ENCODE measurements at places on chromosomes 7 and 10.

DNA sequence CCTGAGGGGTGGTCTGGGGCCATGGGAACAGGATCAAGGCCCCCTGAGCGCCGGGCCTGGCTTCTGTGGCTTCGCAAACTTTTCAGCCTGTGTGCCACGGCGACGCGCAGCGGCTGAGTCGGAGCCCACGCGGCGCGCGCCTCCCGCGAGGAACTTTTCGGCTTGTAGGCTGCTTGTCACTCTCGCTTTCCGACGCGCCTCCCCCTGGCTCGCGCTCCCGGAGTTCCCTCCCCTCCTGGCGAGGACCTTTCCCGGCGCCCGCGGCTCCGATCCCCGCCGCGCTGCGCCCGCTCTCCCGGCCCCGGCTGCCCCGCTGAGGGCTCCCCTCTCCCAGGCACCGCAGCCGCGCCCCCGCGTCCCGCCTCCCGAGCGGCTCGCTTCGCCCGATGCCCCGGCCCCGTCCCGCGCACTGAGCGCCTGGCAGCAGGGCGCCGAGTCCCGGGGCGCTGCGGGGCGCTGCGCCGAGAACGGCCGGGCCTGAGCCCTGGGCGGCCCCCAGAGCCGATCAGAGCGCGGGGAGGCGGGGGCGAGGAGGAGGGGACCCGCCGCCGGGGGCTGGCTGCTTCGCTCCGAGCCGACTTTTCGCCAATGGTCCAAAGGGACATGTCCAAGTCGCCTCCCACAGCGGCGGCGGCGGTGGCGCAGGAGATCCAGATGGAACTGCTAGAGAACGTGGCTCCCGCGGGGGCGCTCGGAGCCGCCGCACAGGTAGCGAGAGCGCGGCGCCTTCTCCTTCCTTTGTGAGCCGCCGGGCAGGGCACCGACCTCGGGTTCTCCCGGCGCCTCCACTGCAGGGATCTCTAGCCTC lies at the start of gene CACNB2:
Gene CACNB2 (plus strand): TSS at position 276 of the 808 bp plus-strand sequence.
- DNase-seq: peak; percentile 23

- no peak for DNase-seq
These were observed 7.1 kb upstream of the ARHGAP21 start for GRCh38 chr10:24730811-24731210.

GRCh38 chr7:99372275-99373090 lies 2.0 kb upstream of the ARPC1B start:
- DNase-seq: no peak

GRCh38 chr7:85686401-85687181 lies 499.7 kb upstream of the SEMA3D start:
- DNase-seq: no peak

DNA sequence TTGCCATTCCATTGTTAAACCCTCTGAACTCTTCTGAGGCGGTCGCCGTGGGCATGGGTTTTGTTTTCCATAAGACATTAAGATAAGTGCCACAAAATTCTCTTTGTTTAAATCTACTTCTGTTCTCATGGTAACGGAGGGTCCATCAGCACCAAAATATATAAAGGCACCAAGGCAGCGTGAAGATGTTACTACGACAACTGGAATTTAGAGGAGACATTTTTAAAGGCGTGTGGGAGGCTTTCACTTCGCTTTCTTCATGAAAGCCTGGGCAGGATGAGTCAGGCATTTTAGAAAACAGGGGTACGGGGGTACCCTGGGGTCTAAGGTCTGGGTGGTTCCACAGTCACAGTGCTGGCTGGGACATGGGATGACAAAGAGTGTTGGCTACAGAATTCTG lies 34.0 kb downstream of the SMKR1 start:
- no peak for DNase-seq

- DNase-seq: no peak
These were observed 45.7 kb upstream of the CRTAC1 start for GRCh38 chr10:98076086-98076485.

DNA sequence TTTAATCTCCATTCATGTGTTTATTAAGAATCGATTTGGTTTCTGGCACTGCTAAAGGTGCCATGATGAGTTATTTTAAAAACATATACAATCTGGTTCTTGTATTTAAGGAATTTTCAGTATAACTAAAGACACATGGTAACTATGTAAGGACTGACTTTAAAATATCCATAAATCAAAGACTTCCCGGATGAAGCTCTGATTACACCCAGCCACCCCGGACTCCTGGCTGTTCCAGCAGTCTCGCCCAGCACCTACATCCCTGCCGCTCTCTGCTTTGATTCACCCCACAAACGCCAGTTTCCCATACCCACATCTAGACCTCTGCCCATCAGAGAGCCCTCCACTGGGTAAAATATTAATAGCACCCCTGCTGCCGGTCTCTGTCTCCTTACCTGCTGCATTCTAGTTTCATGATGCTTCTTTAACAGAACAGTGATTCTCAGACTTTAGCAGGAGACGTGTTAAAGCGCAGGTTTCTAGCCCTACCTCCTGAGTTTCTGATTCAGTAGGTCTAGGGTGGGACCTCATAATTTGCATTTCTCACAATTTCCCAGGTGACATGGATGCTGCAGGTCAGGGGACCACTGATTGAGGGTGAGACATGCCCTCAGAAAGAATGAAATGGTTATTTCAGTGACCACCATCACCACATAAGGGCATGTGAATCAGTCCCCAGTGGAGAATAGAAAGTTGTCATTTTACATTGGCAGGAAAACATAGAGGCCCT lies 185.7 kb downstream of the KIAA1217 start:
- DNase-seq: no peak

DNA sequence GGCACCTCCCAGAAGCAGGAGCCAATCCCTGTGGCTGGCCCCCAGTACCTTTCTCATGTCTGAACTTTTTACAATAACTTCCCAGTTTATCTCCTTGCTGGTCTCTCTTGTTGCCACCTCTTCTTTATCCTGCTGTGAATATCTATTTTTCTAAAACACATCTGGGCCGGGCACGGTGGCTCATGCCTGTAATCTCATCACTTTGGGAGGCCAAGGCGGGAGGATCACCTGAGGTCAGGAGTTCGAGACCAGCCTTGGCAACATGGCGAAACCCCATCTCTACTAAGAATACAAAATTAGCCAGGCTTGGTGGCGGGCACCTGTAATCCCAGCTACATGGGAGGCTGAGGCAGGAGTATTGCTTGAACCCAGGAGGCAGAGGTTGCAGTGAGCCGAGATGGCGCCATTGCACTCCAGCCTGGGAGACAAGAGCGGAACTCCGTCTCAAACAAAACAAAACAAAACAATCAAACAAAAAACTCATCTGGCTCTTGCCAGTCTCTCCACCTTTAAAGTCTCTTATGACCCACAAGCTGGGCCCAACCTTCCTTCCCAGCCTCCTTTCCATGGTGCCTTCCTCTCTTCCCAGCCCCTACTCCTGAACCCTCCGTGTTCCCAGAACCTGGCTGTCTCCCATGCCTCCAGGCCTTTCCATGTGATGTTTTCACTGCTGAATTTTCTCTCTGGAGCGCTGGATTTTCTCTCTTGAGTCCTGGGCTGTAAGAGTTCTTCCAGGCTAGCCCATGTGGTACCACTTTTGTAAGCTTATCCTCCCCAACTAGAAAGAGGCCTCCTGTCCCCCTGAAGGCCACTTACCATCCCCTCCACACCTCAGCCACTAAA lies 51.3 kb downstream of the HIP1 start:
- no peak for DNase-seq

DNA sequence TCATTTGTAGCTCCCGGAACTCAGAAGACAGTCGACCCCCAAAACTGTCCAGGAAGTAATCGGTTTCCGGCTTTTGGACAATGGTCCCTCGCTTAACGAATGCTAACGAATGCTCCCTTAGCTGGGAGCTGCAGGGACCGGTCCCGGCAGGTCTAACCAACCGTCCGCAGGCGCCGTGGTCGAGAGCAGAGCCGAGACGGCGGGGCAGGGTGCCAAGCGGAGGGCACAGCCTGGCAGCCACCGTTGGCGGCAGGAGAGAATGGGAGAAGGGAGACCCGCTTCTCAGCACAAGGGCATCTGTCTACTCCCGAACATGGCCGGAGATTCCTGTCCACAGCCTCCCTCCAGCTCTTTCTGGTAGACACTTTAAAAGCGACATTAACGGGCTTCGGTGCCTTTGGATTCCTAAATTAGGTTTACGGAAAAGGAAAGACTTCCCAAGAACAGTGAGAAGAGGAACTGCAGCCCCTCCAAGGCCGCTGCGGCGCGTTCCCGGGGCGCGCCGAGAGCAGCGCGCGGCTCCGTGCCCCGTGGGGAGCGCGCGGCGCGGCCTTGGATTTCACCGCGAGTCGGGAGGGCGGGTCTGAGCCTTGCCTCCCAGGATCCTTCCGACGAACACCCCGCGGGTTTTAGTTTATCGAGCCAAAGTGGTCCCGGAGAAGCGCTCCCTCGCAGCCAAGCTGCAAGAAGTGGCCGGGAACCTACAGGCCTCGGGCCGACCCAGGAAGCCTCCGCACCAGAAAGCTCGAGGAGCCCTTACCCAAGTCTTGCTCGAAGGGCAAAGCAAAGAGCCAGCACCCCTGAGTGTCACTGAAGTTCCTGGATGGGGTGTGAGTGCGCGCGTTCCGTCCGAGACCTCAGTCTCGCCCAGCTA lies 3.6 kb upstream of the TBX20 start:
- no peak for DNase-seq

DNA sequence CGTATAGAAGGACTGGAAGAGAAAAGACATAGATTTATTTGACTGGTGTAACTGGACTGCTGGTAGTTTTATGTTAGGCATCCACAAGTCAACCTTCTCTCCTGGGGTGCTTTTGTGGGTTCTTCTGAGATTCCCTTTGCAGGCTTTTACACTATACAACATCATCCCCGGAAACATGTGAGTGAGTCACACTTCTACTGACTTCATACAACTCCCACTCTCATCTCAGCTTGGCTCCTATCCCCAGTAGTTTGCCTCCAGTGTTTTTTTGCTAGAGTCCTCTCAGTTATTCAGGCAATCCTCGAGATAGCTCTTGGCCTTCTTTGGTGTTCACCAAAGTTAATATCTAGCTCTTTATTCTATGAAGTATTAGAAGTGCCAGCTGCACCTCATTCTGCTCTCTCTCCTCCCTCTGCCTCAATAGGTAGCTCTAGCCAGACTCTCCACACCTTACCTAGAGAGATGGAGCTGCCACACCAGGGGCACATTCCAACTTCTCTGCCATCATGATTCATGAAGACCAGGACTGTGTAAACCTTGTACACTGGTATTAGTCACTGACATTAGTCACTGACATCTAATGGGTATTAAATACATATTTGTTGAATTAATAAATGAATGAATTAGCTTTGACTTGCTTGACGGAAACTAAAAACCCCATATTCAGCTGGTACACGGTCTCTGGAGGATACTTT lies 281.9 kb downstream of the PPP1R3A start:
- DNase-seq: no peak

- no peak for DNase-seq
These were observed 172.0 kb downstream of the FANK1 start for GRCh38 chr10:126068322-126068721.

- DNase-seq: no peak
These were observed 49.7 kb upstream of the KIF5B start for GRCh38 chr10:32105782-32106382.

GRCh38 chr10:93146336-93146735 lies 72.6 kb downstream of the CYP26A1 start:
- DNase-seq: no peak

DNA sequence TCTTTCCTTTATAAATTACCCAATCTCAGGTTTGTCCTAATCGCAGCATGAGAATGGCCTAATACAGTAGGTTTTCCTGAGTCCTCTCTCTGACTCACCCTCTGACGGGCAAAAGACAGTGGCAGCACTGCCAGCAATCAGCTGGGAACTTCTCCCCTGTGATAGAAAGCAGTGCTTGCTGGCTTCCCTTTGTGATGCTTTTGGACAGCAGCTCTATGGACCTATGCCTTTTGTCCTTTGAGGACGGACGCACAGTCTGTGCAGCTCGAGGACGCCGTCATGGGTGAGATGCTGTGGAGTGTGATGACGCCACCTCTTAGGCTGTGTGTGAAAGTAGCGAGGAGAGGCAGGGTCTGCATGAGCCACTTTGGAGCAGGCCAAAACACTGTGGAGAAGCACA lies 68.8 kb downstream of the KIAA1217 start:
- no peak for DNase-seq

- DNase-seq: no peak
These were observed 965.7 kb downstream of the REEP3 start for GRCh38 chr10:64486901-64487300.

DNA sequence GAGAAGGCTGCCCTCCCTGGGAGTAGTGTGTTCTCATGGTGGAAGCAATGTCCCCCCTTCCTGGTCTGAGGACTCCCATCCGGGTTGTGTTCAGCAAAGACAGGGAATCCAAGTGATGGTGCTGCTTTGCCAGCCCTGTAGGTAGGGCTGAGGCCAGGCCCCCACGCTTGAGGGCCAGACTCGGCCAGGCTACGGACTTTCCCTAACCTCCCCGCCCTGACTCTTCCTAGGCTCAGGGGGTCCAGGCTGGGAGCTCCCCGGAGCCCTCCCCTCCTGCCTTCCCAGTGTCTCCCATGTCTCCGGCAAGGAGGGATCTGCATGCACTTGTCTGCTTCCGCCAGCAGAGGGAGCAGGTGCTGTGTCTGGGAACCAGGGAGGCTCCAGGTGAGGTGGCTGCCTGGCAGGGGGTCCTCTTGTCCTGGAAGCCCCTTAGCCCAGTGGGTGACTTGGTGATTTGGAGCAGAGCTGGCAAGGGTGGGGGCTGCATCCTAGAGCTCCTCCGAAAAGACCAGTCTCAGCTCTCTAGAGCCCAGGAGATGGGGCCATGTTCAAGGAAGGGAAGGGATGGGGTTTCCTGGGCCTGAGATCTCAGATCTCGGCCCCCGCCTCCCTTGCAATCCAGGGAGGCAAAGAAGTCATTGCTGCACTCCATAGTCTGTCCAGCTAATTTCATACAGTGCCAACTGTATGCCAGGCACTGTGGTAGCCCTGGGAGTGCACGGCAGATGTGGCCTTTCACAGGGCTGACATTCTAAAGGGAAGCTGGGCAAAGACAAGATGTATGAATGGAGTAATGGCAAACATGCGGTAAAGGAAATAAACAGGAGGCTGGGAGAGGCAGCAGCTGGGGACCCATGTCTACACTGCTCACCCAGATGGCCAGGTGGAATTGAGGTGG lies 20.3 kb upstream of the SFRP5 start:
- peak; percentile 80 for DNase-seq

DNA sequence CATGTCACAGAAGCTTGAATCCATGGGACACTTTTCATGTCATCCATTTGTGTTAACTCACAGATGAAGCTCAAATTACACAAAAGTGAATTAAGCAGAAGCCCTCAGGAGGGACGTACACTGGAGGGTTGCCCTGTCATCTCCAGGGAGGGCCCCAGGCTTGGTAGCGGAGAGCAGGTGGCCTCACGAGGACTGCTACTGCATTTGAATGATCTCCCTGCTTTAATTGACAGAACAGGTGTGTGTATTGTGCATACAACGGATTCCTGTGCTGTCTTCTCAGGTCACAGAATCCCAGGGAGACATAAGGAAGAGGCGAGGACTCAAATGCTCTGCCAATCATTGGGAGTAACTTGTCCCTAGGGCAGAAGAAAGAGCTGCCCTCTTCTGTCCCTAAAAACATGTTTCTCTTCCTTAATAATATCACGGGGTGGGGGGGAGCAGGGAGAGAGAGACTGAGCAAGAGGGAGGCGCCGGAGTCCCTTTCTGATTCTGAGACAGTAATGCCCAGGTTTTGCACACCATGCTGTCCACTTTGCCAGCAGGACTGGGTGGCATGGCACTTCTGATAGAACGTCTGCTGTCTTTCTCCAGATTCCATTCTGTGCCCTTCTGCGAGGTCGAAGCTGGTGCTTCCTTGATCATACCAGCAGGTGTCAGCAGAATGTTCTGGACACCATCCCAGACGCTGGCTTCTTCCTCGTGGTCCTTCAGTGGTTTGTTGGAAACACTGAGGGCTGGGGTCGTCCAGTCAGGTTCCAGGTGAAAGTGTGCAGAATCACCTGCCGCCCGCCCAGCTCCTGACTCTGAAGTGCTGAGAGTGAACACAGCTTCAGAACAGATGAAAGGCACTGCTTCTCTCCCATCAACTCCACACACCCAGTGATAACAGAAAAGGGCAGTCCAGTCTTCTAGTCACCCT lies 26.2 kb upstream of the RASGEF1A start:
- peak; percentile 58 for DNase-seq
